Central memory CD4-positive, alpha-beta T cell (primary cell): ENCODE measurements at places on chromosomes 12 and 14.
A peak's percentile ranks its signal among the peaks of the same experiment; 100 is the strongest.

DNA sequence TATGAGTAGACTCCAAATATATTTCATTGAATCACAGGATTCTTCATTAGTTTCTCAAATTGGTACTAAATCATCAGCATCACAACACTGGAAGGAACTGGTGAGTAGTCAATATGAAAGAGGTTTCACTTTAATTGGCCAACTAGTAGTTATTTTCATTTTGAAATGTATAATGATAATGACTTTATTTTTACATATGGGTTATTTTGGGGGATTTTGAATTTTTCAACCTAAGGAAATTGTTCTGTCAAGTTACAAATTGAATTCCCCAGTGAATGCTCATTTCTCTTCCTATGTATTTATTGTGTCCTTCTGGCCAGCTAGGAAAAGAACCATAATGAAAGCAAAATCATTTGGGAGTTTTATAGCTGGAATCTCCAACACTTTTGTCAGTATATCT lies 174.2 kb upstream of the ATP2B1 start:
- DNase-seq, result no peak

DNA sequence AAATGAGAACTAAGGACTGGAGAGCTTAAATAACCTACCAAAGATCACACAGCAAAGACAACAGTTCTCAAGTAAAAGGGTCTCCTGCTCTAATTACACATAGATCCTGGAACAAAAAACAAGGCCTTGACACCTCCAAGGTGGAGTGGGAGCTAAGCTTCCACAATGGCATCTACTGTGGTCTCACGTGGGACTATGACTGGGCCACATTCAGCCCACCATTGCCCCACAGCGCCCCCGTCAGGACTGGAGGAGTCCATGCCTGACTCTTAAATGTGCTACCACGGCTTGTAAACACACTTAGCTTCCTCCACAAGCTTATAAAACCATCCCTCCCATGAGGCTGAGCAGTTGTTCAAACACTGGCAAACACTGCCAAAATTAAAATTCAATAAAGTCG lies 88.5 kb downstream of the GCH1 start:
- DNase-seq, result no peak

DNA sequence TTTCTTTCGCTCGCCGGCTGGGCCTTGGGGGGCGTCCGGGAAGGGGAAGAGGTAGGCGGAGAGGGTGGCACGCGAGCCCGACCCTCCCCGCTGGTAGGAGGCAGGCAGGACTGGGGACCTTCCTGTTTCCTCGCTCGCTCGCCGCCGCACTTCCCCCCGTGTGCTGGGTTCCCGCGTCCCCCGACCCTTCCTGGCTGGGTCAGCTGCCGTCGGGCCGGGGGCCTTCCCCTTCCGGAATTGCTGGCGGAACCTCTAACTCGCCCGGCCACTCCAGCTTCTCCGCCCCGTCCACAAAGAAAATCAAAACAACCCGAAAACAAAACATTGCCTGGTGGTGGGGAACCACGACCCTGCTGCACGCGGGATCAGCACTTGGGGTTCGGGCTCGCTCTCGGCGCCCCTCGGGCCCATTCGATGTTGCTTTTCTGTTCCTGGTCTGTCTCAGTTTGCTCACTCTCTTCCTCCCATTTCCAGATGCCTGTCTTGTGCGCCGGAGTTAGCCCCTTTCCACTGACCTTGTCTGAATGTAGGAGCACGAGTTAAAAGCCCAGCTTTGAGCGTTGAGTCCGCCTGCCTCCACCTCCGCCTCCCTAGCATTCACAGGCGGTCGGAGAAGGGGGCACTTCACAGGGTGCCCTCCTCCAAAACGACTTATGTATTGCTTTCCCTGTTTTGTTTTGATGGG lies 581 bp downstream of the PAPOLA start:
- no peak for DNase-seq

GRCh38 chr12:57008178-57008577 lies 1.8 kb upstream of the ZBTB39 start:
- peak; percentile 51 for DNase-seq

DNA sequence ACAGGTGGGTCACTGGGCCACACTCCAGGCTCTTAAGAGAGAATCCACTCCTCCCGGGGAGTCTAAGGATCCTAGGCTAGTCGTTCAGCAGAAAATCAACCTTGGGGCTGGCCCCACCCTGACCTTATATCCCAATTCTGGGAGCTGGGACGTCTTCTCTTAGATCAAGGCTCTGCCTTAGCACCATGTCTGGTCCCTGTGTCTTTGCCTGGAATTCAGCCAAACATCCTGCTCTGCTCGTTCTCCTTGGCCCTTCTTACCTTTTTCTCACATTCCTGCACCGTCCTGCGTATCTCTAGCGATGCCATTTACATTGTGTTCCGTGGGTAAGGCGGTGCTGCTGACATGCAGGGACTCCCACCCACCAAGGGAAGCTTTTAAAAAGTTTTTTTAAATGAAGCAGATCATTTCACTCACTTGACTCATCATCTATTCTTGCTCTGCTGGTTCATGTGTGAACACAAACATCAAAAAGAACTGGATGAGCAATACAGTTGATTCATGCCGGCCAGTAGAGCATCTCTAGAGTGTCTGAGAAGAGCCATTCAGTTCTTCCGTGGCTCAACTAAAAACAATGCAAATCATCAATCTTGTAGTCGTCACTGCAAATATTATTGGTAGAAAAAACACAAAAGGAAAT lies 50.2 kb downstream of the KCNK13 start:
- no peak for DNase-seq

DNA sequence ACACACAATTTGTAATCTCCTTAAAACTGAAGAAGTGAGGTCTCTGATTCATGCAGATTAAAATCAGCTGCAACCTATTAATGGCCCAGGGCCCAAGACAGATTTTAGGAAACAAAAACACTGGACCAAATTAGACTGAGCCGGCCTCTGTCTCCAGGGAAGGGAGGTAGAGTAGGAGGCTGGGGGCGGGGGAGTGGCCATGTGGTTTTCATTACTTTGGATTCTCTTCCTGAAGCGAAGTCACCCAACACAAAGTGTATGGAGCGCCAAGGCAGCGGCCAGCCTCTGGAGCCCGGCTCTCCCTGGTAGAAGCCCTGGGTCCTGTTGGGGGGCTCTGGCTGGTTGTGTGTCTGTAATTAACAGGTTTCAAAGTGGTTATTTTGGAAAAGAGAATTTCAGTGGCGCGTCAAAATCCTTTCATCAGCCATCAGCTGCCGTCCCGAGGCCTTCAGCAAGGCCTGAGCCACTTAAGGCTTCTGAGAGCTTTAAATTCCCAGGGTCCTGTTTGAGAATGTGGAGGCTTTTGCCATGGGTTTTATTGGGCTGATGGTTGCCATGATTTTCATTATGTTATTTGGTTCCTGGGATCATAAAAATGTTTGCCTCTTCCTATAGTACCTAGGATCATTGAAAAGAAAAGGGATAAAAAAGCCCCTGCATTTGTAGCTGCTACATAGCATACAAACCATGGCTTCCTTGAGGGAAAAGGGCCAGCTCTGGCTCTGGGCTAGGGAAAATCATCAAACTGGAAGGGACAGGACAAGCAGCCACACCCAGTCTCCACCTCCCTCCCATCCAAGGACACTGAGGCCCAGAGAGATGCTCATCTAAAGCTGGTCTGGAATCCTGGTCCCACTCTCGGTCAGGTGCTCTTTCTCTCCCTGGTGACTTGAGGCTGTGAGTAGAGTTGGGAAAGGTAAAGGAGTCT lies 282.4 kb downstream of the ZFP36L1 start:
- DNase-seq, result no peak

DNA sequence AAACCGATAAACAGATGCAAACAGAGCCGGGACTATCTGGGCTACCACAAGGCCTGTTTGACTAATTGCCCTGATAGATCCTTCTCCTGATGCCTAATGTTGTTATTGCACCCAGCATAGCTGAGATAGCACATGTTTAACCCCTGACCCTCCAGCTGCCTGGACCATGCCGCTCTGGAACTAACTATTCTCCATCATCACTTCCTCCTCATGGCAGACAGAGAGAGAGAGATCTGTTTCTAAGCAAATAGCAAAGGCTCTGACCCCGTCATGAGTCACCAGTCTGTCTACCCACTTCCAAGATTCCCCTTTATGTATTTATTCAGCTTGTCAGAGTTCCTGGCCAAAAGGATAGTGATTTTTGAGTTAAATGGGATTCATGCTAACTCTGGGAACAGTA lies 58.2 kb upstream of the FLRT2 start:
- DNase-seq, result no peak

- no peak for DNase-seq
These were observed 46.9 kb upstream of the CAND1 start for GRCh38 chr12:67222302-67222701.

DNA sequence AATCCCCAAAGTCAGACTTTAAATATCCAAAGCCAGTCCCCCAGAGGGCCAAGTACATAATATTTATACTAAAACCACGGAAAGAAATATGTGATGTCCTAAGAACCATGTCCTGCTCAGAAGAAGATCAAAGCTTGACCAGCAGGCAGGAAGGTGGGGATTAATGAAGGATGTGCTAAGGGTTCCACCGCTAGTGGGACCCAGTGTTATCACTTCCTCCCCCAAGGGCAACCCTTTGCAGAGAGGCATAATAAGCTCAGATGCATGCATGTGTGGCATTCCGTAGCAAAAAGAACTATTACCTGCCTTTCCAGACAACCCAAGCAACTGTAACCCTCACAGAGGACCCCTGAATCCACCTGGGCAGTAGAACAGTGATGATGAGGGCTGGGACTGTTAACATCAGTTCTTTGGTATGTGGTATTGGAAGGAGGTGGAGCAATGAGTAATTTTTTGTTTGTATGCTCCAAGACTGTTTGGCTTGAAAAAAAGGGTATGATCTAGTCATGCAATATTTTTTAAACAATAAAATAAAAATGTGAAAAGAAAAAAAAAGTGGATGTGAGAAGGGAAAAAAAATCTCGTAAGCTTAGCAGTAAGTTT lies 71.7 kb upstream of the ETV6 start:
- no peak for DNase-seq

- no peak for DNase-seq
These were observed 41.5 kb upstream of the LTBP2 start for GRCh38 chr14:74653386-74654138.

DNA sequence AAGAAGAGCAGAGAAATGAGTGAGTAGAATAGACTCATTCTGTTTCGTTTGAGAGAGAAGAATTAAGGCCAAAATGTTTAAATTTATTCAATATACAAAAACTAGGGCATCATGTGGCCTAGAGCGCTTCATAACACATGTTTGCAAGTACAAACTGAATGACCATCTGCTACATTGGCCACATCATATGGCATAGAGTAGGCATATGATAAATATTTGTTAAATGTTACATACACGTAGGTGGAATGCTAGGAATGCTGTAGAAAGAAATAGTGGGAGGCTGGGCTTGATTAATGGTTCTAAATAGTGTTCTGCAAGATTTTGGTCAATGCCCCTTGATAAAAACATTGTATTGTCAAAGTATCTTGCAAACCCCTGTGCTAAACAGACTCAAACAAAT lies 10.8 kb downstream of the MGP start:
- no peak for DNase-seq

- peak; percentile 73 for DNase-seq
These were observed 20.4 kb downstream of the BATF start for GRCh38 chr14:75542588-75543091.

- DNase-seq, result no peak
These were observed 514.6 kb upstream of the FBXO33 start for GRCh38 chr14:39946807-39947206.

- DNase-seq, result no peak
These were observed 128.0 kb downstream of the NUAK1 start for GRCh38 chr12:106010741-106011140.

- no peak for DNase-seq
These were observed 37.8 kb upstream of the DDHD1 start for GRCh38 chr14:53190938-53191337.

DNA sequence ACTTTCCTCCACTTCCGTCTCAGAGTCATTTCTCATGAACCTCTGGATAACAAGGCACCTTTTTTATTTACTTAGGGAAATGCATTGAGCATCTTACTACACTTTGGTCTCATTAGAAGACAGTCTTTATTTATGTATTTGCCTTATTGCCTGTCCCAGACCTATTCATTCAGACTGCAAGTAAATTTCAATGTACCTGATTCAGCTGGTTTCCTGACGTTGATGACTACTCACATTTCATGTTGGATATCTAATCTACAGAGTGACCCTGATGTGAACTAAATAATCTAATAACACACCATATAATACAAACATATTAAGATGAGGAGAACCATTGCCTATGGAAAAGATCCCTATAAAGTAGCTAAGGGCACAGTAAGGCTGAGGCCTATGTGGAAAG lies 267.7 kb downstream of the SLC6A15 start:
- DNase-seq, result no peak

GRCh38 chr12:51262758-51263177 lies 7.4 kb downstream of the SMAGP start:
- DNase-seq, result no peak

GRCh38 chr12:121918679-121919038 lies 267 bp downstream of the CFAP251 start:
- no peak for DNase-seq

DNA sequence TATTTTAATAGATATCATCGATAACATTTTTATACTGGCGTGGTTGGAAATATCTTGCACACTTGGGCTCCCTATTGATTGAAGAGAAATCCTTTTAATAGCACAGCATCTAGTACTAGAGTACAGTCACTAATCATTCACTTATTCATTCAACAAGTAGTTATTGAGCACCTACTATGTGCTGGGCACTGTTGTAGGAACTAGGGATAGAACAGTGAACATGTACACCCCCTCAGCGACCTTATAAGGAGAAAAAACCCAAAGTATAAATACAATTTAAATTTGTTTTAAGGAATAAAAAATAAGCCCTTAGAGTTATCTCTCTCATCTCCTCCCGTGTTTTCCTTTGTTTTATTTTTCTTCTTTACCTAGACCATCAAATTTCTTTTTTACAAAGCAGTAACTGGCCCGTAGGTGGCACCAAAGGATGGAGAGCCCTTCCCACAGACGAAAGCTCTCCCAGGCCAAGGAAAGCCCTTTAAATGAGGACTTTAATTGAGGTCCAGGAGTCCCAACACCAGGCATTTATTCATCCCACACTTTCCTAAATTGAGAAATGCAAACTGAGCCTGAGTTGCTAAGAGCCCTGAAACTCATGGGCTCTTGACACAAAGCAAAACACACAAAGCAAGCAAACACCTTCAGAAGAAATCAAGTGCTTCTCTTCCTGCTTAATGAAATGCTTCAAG lies 29.0 kb downstream of the PEBP1 start:
- DNase-seq, result no peak

DNA sequence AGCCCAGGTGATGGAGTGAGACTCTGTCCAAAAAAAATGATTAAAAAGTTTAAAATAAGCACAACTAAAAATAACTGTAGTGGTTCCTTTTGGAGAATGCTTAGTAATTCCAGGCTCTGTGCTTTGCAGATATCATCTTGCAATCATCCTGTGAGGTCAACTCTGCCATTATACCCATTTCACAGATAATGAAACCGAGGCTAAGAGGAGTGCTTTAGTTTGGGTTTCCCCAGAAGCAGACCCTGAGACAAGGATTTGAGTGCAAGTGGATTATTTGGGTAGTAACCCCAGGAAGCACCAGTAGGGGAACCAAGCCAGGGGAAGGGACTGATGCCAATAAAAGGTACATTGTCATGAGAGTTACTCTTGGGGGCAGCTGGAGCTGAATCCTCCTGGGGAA lies 44.7 kb downstream of the RIN3 start:
- DNase-seq, result no peak

- no peak for DNase-seq
These were observed 216.8 kb downstream of the TTC8 start for GRCh38 chr14:89041257-89041582.

- DNase-seq, result no peak
These were observed 279.4 kb downstream of the FOXN3 start for GRCh38 chr14:89137526-89138163.

- peak; percentile 89 for DNase-seq
These were observed at the start of gene TMEM260 for GRCh38 chr14:56579345-56580220. Gene TMEM260, plus strand, starts transcription at chr14:56579798. Its CDS starts 117 bp downstream, at chr14:56579915.

- DNase-seq, result no peak
These were observed 811.5 kb upstream of the SEL1L start for GRCh38 chr14:82345184-82345583.
